ENCODE measurements at places on chromosomes 12 and 14.

- DNase-seq: peak; percentile 81
These were observed 4.6 kb upstream of the HIP1R start for GRCh38 chr12:122830517-122831214.

GRCh38 chr14:103213331-103213730 is 90.1 kb downstream of the TNFAIP2 start:
- no peak for DNase-seq

GRCh38 chr12:50197297-50197727 is 30.1 kb upstream of the CERS5 start:
- DNase-seq: no peak

- no peak for DNase-seq
These were observed 66.2 kb downstream of the MOK start for GRCh38 chr14:102238766-102239165.

DNA sequence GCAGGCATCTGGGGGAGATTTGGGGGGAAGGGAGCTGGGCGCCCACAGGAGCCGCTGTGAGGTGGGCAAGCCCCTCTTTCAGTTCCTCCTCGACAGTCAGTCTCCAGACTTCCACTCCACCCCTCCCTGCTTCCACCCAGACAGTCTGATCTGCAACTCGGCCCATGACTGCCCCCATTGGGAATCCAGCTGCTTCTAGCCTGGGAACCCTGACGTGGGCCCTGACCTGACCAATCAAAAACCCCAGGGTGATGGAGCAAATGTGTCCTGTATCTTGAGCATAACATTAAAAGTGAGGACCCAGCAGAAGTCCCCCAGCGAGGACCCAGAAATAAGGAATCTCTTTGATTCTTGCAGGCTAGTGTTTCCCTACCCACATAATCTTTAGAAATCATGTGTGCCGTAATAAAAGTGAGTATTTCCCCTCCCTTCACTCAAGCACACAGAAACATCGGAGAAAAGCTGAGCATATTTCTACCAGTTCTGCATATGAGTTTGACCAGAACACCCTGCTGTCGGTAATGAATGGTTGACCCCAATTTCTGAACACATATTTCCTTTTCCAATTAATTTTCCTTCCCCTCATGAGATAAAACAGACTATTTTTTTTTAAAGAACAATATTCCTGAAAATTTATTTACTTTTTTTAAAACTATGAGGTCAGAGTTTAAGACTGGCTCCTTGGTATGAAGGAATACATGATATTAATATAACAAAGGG is 6.4 kb downstream of the SSH1 start:
- peak; percentile 35 for DNase-seq

DNA sequence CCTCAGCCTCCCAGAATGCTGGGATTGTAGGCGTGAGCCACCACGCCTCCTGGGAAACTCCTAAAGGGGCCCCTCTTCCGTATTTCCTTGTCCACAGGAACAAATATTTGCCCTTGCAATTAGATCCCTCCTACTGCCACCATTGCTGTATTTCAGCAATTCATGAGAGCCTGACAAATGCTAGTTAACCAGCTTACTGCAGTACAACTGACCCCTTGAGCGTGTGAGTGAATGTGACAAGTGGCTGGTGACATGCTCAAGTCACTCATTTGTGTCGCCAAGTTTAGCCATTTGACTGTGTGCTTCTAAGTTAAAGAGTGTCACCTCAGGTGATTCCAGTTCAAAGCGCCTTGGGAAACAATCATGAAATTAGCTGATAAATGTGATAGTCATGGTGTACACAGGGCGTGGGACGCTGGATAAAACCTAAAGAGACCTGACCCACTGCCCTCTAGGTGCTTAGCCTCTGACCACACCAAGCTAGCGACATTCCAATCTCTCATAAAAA is 56.1 kb upstream of the MAP1LC3B2 start:
- DNase-seq: no peak

- no peak for DNase-seq
These were observed 51.7 kb downstream of the PPFIBP1 start for GRCh38 chr12:27575762-27576118.

DNA sequence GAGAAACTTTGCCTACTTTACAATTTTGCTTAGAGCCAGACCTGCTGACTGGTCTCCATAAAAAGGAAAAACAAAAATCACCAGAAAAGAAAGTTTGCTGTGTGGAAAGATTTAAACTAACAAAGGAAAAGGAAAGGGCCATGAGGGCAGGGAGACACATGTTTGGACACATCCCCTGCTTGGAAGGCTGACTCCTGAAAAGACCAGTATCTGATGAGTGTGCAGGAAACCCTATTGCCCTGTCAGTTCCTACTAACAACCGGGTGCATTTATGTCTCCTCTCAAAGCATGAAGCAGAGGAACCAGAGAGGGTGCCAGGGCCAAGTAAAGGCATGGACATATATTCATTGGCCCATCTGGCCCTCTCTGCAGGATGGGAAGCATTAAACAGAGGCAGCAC is 7.0 kb upstream of the STAB2 start:
- DNase-seq: no peak

- DNase-seq: no peak
These were observed 57.0 kb downstream of the NCOR2 start for GRCh38 chr12:124510301-124510970.

DNA sequence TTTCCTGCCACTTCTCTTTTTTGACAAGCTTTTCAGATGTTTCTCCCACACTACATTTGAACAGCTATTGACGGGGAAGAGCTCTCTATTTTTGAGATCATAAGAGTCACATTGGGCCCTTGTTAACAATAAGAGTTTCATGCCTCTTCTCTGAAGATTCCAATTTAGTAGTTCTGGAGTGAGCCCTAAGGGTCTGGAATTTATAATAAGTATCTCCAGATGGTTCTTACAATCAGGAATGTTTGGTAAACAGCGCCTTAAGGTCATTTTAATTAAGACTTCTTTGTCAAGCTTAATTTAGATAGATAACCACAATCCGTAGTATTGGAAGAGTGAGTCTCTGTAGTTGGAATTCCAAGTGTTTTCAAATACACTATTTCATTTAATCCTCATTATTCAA is 60.6 kb upstream of the HECTD1 start:
- no peak for DNase-seq

DNA sequence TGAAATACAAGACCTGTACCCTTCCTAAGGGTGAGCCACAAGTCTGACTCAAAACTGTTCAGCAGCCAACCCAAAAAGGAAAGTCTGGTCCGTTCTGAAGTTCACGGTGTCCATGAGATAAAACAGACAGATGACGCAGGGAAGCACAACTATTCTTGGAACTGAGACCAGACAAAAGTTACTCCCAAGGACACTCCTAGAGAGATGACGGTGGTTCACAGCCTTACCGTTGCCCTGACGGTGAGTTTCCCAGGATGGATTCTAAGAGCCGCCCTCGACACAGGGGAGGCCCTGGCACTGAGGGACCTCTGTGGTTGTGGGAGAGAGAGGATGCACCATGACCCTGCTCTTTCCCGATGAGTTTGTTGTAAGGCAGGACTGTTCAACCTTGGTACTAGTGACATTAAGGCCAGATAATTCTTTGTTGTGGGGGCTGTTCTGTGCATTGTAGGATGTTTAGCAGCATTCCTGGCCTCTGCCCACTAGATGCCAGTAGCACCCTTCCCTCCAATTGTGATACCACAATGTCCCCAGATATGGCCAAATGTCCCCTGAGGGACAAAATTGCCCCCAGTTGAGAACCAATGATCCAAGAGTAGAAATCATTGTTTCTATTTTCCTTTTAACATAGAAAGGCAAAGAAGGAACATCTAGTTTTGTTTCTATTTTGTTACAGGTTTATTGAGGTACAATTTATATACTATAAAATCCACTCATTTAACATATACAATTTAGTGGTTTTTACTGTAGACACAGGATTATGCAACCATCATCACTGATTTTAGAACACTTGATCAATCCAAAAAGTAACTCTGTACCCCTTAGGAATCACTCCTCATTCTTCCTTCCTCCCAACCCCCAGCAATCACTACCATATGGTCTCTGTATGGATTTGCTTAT is 23.0 kb downstream of the OR10P1 start:
- no peak for DNase-seq

- no peak for DNase-seq
These were observed 16.9 kb downstream of the CCDC88C start for GRCh38 chr14:91400696-91401095.

GRCh38 chr14:99309220-99309766 is 37.3 kb upstream of the BCL11B start:
- no peak for DNase-seq

DNA sequence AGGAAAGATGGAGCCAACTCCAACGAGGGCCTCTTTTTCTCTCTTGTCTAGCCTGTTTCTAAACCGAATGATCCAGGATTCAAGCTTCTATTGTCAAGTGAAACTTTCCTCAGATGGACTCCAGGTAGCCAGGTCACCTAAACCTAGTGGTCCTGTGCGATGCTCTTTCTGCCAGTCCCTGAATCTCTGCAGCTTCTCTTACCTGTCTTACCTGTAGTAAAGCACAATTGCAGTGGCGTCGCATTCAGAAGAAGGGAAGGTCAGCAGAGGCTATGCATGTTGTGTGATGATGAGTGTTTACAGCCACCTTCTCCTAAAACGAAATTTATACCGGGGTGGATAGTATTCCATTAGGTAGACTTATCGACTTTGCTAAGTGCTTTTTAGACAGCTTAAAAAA is 47.4 kb upstream of the TRAF3 start:
- no peak for DNase-seq

DNA sequence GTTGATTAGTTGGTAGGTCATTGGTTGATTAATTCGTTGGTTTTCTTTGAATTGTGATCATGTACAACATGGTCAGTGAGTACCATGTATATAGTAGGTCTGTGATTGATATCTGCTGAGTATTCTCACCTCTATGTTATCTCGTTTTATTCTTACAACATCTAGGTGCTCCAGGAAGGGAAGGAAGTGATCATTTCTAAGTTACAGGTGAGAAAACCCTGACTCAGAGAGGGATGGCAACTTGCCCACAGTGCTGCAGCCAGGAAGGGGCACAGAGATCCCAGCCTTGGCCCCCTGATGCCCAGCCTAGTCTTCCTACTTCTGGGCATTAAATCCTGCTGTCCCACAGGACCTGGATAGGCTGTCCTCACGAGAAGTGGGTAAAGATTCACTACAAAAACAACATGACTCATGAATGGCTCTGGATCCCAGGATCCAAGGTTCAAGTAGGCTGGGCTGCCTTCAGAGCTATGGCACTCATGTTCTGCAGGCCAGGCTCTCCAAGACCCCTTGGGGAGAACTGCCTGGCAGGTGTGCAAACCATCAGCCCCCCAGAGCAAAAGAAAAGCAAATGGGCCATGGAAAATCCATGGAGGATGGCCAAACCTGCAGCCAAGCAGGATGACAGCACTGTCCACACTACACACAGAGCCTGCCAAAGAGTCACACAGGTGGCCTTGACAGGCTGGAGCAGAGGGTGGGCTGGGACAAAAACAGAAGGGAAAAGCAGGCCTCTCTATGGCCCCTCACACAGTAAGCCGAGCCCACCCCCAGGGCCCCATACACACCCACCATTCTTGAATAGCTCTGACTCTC is 146.2 kb downstream of the BCL11B start:
- DNase-seq: no peak

DNA sequence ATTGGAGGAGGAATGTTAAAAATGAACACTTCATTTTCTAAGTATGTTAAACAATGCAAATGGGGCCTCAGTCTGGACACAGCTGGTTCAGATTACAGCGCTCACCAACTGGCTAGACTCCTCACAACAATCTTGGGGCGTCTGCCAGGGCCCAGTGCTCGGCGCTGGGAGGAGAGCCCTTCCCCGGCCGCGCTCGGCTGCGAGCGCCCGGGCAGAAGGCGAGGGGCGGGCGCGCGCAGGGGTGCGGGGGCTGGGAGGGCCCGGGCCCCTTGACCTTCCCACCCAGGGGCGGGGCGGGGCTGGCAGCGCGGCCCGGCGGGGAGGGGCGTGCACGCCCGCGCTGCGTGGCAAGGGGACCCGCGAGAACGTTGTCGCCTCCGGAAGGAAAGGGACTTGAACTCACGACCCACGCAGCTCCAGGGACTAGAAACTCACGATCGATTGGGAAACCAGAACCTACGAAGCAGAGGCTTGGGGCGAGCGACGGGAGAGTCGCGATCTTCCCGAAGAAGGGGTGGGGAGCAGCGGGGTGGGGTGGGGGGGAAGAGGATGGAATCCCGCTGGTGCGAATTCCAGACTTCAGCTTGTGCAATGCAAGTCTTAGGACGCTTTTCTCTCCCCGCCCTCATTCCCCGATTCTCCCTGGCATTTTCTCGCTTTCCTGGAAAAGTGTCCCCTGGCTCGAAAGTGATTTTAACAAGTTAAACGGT is at the start of gene FBLN5:
Gene FBLN5, minus strand, starts transcription at position 220 of the 710 bp plus-strand sequence. CDS start 465 bp downstream, outside the sequence.
- no peak for DNase-seq

DNA sequence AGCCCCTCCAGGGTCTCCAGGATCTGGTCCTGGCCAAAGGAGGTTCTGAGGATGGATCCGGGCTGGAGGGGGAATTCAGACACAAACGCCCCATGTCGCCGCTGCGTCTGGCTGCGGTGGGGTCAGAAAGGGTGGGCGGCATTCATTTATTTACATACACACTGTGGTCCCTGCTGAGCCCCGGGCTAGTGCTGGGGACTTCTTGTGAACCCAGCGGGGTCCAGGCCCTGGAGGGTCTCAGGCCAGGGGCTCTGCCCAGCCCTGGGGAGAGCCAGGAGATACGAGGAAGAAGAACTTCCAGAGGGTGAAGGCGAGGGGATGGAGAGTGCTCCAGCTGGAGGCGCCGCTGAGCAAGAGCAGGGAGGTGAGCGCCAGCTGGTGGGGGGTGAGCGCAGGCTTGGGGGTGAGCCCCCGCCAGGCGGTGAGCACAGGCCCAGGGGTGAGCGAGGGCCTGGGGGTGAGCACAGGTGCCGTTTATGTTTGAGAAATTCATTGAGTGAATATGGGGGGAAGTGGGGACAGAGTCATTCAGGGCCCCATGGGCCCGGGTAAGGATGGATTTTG is 68.1 kb downstream of the NCOR2 start:
- no peak for DNase-seq

DNA sequence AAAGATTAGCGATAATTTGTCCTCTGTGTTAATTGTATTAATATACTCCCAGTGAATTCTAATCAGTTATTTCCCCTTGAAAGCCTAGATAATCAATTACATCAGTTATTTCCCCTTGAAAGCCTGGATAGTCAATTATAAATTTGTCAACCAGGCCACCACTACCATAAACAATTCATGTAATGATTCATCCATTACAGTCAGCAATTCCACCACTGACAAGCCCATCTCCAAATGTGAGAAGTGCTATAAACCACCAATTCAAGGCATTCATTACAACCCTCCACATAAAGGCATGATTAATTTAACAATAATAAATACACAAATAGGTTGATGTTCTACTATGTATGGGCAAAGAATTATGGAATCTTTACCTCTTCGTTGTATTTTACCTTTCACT is 40.9 kb downstream of the INTS13 start:
- no peak for DNase-seq

DNA sequence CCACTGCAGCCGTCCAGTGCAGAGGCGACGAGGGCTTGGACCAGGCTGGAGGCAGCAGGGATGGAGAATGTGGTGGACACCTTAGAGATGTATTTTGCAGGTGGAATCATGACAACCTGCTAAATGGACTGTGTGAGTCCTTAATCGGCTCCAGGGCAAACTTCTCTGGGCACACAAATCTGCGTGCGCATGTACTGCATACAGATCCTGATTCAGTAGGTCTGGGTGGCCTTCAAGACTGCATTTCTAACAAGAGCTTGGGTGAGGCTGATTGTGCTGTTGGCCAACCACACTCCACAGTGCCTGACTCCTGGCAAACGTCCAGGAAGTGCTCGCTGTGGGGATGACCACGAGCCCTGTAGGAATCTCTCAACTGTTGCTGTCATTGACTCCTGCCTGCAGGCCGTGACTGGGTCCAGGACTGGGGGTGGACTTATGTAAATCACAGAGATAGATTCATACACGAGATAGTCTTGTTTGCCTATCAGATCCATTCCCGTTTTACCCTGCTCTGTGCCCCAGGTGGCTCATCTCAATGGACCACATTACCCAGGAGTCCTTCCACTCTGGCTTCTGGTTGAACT is 27.2 kb downstream of the JDP2 start:
- no peak for DNase-seq
